ENCODE measurements at places on chromosomes 11 and 22.

GRCh38 chr11:65468874-65469333 lies 29.9 kb upstream of the MALAT1 start:
- DNase-seq = no peak

GRCh38 chr22:39567135-39567946 lies 3.2 kb upstream of the CACNA1I start:
- no peak for DNase-seq

DNA sequence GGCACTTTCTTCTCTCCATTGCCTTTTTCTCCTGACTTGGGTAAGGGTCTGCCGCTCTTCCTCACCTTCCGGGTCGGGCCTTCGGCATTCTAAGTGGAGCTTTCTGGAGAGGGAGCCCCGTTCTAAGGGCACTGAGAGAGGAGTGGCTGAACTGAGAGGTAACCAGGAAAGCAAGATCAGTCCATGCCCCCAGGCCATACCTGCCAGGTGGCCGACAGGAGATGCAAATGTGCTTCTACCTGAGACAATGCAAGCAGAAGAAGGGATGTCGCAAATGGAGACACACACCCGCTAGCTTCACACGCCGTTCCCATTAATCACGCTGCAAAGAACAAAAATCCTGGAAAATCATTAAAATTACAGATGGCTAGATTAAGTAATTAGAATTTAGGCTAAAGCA lies 156.4 kb upstream of the TBCEL start:
- DNase-seq = no peak

GRCh38 chr11:99537681-99538080 lies 516.9 kb downstream of the CNTN5 start:
- DNase-seq = no peak

- DNase-seq = no peak
Observed at GRCh38 chr22:31148488-31148887, 8.2 kb upstream of the PLA2G3 start.

GRCh38 chr11:116424615-116425261 lies 348.0 kb downstream of the BUD13 start:
- DNase-seq = peak; percentile 13

DNA sequence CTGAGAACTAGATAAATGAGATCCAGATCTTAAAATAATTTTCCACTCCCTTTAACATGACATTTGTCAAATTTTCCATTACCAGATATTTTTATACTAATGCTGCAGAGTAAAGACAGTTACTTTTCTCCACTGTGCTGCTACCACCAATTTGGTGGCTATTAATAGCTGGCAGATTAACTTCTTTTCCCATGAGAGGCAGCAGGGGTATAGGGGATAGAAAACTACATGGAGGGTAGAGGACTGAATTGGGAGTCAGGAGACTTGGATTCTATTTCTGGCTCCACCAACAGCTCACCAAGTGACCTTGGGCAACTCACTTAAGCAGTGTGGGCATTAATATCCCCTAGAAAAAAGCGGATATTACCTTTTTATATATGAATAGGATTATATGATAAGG lies 69.2 kb downstream of the KIF18A start:
- DNase-seq = no peak

DNA sequence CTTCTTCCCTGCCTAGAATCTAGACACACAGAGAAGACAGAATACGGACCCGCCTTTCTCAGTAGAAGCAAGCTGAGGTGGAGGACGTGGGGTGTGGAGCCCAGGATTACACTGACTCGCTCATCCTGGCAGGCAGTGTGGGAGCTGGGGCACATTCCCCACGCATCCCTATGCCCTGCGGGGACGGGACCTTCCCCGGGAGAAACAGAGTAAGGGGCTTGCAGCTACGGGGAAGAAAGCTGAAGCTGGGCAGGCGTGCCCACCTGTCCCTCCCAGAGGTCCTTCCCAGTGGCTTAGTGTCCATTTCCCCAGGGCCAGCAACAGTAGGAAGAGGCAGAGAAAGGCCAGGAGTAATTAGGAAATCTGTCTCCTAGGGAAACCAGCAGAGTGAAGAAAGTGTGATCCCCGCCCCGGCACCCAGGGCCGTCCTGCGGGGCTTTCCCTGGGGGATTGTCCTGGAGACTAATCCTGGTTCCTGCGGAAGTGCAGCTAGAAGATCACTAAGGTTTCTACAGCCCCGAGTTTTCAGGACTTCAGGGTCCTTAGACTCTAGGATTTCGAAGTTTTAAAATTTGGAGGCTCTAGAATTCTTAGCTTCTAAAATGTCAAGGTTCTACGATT lies 7.8 kb downstream of the DNAJB13 start:
- no peak for DNase-seq

DNA sequence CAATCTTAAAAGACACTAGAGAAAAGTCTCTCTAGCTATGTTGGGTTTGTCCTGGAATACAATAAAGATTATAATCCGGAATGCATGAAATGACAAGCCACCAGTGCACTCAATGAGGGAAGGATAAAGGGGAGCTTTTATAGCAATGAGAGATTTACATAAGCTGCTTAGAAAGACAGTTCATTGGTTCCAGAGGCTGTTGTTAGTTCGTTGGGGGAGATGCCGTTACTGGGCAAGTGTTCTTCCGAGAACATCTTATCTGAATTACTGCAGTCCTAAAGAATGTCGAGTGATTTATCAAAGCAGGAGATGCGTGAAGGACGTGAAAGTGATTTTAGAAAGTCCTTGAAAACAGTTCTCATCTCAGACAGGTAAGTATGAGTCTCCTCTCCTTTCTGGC lies 33.6 kb downstream of the SYN3 start:
- no peak for DNase-seq

GRCh38 chr11:112715056-112715455 lies 246.2 kb upstream of the NCAM1 start:
- DNase-seq = no peak

GRCh38 chr11:85758026-85758425 lies 52.9 kb downstream of the SYTL2 start:
- no peak for DNase-seq

DNA sequence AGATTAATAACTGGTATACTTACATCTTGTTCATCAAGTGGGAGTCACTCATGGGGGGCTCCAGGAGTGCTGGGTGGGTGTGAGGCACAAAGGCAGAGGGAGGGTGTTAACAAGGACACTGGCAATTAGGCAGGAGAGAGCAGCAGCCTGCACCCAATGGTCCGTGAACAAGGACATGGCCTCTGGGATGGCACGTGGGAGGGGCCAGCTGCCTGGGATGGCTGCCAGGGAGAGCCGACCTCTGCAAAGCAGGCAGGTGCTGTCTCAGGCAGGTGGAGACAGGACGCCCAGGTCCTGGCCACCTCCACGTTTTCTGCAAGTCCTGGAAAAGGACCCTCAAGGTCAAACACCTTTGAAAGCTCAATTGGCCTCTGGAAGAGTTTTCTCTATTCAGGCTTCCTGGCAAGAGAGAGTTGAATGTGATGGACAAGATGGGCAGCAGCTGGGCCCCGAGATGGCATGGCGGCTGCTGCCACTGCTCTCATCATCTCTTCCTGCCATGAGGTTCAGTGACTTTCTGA lies 257.1 kb downstream of the BUD13 start:
- DNase-seq = peak; percentile 93

DNA sequence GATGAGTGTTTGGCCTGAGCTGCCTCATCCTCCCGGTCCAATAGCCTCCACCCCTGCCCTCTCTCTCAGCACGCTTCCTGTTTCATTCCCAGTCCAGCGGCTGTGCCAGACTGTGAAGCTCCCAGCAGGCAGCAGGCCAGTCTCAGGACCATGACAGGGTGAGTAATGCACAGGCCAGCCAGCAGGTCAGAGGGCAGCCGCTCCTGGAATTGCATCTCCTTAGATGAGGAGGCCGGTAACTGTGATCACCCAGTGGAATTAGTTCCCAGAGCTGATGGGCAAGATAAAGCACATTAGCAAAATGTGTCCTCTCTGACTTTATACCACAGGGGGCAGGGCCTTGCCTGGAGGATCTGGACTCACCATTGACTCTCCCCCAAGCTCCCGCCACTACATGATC lies 251.2 kb downstream of the ETS1 start:
- no peak for DNase-seq

GRCh38 chr11:131692151-131692550 lies 321.7 kb downstream of the NTM start:
- no peak for DNase-seq

GRCh38 chr11:102345904-102346303 lies 1.1 kb upstream of the BIRC2 start:
- DNase-seq = no peak

GRCh38 chr11:7575841-7576725 lies 62.3 kb downstream of the PPFIBP2 start:
- DNase-seq = no peak

- DNase-seq = peak; percentile 9
Observed at GRCh38 chr22:23591201-23591791, 11.2 kb upstream of the IGLL1 start.

DNA sequence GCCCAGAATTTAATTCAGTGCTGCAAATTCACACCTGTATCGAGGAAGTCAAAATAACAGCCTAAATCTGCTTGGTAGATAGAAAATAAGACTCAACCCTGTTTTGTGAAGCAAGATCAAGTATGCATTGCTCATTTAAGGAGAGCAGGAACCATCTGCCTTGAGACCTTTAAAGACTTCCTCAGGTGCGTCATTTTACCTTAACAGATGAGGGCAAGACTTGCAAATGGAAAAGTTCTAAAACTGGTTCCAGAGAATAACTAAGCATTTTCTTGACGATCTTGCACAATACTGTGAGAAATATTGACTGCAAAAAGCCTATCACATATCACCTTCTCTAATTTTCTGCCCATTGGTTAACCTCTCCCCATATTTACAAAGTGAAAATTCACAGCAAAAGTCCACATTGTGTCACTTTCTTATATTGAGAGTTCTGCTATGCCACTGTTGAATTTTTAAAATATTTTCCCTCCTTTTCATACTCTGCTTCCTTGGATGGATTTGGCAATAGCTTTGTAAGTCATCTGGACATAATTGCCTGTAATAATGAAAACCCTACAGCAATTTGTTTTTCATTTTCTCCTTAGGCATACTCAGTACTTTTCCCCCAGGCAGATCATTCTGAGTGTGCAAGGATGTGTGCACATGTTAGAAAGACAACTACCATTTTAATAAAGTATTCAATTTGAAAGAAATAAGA lies 234.2 kb downstream of the AASDHPPT start:
- no peak for DNase-seq

DNA sequence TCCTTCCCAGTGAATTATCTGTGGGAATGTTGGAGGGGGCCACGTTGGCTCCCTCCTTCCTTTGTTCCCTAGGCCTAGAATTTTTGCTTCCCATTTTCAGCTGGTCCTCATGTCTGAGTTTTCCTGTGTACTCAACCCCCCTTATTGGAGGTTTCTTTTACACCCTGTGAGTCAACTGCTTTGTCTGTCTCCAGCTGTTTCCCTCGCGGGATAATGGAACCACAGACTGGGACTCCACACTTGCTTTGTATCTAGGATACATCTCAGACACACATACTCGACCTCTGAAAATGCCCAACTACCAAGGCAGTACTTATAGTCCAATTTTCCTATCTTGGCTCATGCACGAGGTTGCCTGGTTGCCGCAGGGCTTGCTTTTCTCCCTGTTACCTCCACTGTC lies 352.7 kb upstream of the MPPED2 start:
- no peak for DNase-seq

DNA sequence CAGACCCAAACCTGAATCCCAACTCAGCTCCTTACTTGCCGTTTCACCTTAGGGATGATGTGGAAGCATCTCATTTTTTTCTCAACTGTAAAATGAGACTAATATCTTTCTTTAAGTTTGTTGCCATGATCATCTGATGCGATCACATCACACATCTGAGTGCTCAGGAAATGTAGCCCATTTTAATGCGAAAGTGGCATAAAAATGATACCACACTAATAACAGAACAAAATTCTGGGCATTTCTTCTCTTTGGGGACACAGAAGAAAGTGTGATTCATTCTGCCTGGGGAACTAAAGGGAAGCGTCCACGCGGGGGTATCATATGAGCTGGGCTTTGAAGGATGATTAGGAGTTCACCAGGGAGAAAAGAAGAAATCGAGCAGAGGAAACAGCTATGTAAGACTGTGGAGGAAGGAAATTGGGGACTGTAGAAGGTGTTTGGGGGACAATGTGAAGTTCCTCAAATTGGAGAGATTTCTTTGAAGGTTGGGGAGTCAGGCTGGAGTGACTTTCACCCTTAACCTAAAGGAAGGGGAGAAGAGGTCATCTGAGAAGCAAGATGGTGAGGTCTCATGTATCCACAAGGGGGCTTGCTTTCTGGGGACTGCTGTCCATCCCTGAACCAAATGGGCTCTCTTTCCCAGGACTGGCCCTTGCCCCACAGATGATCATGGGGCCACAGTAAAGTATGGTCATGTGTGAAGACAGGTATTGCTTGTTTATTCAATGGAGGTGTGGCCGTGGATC lies 49.7 kb upstream of the NNMT start:
- DNase-seq = no peak

DNA sequence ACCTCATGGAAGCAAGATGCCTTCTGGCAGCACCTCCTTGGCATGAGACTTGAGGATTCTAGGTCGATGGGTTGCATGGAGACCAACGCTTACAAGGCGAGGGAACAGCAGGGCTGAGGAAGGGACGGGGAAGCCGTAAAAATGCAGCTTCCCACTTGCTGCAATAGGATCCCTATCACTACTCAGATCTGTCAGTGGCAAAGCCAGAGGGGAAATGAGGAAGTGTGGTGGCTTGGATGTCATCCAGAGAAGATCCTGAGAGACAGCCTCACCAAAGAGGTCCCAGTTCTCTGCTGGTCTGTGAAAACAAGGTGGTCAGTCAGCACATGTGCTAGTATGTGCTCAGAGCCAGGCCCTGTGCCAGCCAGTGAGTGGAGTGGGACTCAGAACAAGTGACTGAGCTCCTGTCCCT lies 22.2 kb downstream of the CYB5R2 start:
- DNase-seq = no peak

GRCh38 chr11:1391165-1392075 lies 1.7 kb downstream of the BRSK2 start:
- no peak for DNase-seq

DNA sequence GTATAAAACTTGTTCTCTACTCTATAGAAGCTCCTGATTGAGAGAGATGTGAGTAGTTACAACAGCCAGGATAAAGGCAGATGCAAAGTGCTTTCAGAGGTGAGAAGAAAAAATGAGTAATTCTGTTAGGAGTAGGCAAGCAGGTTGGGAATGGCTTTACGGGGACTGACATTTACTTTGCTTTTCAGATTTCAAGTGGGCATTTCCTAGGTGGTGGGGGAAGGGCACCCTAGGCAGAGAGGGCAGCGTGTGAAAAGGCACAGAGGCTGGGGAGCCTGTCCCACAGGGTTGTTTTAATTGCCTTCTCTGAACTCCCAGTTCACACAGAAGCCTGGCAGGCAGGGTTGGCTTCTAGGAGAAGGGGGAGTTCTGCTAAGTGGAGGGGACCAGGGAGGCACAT lies 106.5 kb downstream of the NAV2 start:
- peak; percentile 71 for DNase-seq

DNA sequence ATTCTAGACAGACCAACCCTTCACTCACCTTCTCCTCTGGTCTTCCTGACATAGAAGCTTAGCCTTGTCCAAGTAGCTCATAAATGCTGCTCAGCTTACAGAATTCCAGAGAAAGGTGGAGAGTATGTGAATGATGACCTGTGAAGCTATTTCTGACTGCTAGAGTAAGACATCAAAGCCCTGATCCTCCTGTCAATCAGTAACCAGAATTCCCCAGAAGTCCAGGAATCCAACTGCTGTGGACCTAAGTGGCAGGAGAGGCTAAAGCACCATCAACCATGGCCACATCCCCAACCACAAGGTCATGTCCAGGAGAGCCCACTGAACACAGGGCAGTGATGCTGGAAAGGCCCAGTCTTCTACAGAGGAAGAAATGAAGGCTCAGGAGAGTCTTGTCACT lies 2.6 kb downstream of the OR51G2 start:
- DNase-seq = no peak
